ENCODE measurements at places on chromosomes 2 and 18.

DNA sequence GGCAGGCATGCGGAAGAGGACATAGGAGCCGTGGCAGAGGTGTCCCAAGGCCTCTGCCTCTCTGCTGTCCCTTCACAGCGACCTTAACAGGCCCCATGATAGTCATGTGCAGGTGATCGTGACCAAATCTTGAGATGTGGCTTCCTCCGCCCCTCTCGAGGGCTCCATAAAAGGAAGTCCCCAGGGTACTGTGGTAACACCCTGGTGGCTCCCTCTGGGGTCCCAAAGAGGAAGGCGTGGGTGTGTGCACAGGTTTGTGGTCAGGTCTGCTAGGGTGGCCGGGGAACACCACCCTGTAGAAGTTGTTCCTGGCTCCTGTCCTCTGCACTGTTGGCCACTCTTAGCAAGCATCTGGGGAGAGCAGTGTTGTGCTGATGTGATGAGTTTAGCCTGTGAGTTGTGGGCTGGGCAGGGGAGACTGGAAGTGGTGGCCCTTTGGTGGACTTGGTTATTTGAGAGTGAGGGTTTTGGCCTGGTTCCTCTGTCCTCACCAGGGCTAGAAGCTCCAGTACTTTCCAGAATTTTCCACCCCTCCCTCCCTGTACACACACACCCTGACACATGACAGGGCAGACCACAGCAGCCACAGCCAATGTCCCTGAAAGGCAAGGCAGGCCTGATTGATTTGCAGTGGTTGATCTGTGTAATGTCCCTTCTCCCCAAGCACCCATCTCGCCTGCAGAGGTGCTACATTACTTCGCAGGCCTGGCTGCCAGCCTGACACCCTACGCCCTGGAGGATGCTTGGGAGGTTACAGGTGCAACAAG lies 68.9 kb upstream of the BOD1L2 start:
- no peak for DNase-seq

DNA sequence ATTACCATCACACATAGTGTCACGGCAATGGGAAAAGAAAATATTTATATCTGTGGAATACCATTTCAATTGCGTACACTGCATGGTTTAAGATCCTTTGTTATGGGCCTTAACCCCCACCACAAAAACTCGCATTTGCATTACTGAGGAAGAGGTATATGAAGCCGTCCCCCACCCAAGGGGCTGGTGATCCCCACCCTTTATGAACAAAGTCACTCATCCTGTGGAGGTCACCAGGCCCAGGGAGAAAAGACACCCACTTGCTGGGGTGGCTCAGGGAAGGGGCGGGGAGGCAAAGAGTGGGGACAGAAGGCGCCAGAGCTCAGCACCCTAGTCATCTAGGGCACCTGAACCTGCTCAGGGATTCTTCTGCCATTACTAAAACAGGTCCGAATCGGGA lies 133.8 kb downstream of the ZNF516 start:
- DNase-seq = no peak

DNA sequence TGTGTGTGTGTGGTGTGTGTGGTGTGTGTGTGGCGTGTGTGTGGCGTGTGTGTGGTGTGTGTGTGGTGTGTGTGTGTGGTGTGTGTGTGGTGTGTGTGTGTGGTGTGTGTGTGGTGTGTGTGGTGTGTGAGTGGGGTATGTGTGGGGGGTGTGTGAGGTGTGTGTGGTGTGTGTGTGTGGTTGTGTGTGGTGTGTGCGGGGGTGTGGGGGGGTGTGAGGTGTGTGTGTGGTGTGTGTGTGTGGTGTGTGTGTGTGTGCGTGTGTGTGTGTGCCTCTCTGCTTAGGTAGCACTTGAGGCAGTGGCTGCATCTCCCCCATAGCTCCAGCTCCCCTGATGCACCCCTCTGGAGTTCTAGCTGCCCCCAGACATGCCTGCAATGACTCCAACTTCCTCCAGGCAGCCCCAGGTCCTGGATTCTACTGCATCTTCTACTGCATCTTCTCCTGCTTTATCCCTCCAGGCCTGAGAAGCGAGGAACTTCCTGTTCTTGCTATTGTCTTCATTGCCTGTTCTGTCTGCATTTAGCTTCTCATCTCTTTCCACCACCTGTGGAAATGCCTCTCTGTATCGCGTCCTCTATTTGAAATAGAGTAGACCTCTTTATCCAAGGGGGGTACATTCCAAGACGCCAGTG lies 22.2 kb upstream of the MLPH start:
- no peak for DNase-seq

- no peak for DNase-seq
Measured at GRCh38 chr18:45012286-45012685, 331.6 kb downstream of the SETBP1 start.

DNA sequence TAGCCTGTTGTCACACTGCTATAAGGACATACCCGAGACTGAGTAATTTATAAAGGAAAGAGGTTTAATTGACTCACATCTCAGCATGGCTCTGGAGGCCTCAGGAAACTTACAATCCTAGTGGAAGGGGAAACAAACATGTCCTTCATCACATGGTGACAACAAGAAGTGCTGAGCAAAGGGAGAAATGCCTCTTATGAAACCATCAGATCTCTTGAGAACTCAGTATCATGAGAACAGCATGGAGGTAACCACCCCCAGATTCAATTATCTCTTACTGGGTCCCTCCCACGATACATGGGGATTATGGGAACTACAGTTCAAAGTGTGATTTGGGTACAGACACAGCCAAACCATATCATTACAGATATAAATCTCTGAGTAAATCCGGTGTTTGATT lies 148.7 kb downstream of the PRPF40A start:
- DNase-seq = no peak

GRCh38 chr2:236875906-236876505 lies 209.7 kb upstream of the COPS8 start:
- DNase-seq = no peak

GRCh38 chr18:27497246-27497645 lies 312.1 kb upstream of the CHST9 start:
- no peak for DNase-seq
